AG09309 (cell line): ENCODE measurements at places on chromosomes 12 and 14.

DNA sequence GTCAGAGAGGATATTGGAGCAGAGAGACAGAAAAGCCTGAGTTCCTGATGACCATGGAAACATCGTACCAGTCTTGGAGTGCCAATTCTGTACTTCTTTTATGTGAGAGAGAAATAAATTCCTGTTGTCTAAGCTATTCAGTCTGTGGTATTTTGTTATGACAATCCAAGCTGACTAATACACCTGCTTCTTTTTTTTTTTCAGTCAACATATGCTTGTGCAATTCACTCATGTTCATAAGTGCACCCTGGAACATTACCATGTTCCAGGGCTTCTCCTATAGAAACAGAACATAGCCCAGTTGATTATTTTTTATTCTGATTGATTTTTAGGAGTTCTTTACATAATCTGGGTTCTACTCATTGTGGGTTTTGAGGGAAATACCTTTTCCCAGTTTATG, 1.7 kb upstream of the CHPT1 start:
- DNase-seq: no peak

DNA sequence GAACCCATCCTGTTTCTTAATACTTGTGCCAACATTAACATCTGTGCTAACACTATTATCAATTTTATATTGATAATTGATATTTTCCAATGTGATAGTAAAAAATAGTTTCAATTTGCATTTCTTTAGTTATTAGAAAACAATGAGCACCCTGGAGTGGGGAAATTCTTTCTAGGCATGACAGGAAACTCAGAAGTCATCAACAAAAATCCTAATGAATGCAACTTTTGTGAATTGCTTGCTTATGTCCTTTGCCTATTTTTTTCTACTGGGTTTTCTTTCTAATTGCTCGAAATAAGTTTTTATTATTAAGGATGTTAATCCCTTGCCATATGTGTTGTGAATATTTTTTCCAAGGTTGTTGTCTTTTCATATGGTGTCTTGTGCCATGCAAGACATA, 18.1 kb upstream of the WDR20 start:
- no peak for DNase-seq

GRCh38 chr12:19015285-19015684, 114.2 kb upstream of the PLEKHA5 start:
- no peak for DNase-seq

DNA sequence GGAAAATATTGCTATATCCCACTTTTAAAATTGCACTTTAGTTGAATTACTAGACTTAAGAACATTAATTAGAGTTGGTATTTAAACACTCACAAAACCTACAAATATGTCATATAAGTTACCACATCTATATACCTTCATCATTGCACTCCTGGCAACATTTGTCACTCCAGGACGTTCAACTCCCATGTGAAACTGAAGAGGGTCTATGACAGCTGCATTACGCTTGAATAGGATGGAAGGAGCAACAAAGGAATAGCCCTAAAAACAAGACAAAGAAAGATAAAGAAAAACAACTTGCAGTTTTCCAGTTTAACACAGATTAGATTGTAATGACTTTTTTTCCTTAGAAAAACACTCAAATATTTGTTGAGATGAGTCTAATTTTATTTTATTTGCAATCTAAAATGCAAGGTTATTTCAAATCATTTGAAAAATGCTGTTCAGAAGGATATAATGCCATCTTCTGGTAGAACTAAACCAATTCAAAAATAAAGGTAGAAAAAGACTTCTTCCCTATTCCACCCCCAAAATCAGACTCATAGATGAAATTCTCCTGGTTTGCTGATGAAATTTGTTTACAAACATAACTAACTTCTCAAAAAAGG, 84.3 kb upstream of the TTC7B start:
- DNase-seq: no peak

DNA sequence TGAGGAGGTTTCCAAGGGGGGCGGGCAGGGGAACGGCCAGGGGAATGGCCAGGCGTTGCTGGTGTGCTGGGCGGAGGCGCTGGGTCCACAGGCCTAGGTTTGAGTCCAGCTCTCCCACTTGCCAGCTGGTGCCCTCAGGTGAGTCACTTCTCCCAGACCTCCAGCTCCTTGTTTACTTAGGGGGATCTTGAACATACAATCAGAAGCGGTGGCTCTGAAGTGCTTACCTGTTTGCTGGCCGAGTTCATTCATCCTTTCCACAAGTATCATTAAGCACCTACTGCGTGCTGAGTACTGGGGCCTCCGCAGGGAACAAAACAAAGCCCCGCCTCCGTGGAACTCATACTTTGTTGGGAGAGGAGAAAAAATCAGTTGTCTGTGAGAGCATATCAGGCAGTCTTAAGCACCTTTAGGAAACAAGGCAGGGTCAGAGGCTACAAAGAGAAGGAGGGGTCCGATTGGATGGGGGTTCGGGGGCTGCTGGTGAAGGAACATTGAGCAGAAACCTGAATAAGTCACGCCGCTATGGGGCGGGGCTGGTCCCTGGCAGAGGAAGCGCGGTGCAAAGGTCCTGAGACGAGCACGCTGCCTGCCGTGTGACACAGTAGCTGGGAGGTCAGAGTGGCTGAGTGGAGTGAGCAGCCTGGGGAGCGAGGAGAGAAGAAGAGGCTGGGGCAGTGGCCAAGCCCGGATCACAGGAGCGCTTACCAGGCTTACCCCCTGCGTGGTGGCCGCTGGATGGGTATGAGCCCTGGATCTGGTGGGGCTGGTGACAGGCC, 15.1 kb downstream of the MVK start:
- DNase-seq: no peak

- DNase-seq: no peak
Observed at GRCh38 chr12:124185971-124186686, 108.8 kb upstream of the RFLNA start.

- DNase-seq: no peak
Observed at GRCh38 chr12:52488736-52489135, 4.3 kb downstream of the KRT6A start.

- no peak for DNase-seq
Observed at GRCh38 chr12:120316798-120317223, 10.8 kb downstream of the PLA2G1B start.

DNA sequence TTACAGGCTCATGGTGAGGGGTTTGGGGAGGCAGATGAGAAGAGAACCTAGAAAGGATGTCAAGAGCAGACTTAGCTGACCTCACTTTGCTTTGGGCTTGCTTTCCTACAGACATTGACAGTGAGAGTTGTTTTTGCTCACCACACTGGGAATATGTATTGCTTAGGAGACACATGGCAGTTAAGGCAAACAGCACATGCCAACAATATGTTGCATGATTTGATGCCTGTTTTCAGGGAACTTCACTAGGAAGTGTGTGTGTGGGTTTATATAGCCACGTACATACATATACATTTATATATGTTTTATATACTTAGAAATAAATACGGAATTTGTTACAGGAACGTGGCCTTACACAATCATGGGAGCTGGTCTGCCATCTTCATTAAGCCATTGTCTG, 346.1 kb downstream of the RGS6 start:
- DNase-seq: no peak

GRCh38 chr12:69343885-69344612, 4.1 kb upstream of the LYZ start:
- DNase-seq: no peak
